Fibroblast of skin of right quadriceps (primary cell): ENCODE measurements at places on chromosomes 16 and 17.

GRCh38 chr16:5354645-5355044 is 257.1 kb upstream of the EEF2KMT start:
- DNase-seq, result no peak

GRCh38 chr17:33838281-33838680 is 416.8 kb upstream of the CCL2 start:
- no peak for DNase-seq

DNA sequence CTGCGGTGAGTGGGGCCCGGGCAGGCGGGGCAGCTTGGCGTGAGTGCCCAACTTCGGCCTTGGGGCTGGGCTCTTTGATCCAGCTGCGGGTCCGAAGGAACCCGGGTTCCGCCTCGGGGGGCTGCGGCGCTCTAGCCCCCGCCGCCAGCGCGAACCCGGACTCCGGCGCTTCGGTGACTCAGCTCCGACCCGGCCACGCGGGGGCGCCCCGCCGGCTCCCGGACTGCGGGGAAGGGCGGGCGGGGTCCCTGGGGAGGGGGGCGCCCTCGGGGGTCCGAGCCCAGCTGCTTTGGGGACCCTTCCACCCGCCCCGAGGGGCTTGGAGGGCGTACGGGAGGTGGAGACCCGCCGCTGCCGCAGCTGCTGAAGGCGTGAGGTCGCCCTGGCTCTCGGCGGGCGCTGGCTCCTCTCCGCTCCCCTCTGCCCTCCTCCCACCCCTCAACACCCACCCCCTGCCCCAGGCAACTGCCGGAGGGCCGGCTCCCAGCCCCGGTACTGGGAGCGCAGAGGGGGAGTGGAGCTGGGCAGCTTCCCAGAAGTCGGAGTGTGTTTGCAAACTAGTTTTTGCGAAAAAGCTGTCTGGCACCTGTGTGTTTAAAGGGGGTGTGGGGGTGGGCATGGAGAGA is 516 bp downstream of the CPNE2 start:
- no peak for DNase-seq

DNA sequence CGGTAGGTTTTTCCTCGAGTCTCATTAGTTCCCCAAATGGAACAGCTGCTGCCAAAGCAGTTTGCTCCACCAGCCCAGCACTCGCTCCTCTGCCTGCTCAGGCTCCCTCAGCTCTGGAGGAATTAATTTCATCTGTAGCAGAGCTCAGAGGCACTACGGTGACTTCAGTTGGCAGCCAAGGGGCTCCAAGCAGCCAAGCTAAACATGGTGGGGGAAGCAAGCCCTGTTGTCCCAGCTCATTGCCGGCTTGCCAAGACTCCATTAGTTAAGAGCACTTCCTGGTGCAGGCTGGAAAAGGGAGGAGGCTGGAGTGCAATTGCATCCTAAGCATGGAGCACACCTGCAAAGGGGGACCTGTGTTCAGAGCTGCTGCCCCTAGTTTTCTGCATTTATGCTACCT is 78.7 kb upstream of the GPRC5B start:
- DNase-seq, result no peak

DNA sequence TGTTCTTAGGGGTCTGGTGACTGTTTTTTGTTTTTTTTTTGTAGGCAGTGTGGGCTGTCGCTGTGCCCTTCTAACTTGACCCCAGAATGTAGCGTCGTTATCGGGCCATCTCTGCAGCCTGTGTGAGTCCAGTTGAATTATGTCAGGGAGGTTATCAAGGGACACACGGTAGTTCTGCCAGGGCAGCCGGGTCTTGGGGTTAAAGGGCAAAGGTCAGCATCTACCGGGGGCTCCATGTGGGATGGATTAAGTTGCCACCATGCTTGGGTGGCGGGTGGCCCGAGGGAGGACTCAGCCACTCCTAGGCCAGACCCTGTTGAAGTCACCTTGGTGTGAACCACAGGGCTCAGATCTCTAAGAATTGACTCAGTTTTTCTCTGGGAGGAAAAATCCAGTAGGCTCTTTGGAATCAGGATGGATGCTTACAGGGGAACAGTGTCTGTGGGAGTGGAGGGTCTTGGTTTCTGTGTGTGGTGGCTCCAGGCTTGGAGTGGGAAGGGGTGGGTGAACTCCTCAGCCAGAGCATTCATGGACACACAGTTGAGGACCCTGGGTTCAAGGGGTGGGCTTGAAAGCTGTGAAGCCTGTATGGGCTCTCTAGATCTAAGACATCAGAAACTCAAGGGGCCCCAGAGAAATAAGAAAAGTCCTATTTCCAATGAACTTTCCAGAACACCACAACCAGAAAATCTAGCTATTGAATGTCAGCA is 191.7 kb downstream of the IRF8 start:
- DNase-seq, result no peak

GRCh38 chr16:12819126-12820117 is 15.7 kb upstream of the CPPED1 start:
- peak; percentile 52 for DNase-seq

DNA sequence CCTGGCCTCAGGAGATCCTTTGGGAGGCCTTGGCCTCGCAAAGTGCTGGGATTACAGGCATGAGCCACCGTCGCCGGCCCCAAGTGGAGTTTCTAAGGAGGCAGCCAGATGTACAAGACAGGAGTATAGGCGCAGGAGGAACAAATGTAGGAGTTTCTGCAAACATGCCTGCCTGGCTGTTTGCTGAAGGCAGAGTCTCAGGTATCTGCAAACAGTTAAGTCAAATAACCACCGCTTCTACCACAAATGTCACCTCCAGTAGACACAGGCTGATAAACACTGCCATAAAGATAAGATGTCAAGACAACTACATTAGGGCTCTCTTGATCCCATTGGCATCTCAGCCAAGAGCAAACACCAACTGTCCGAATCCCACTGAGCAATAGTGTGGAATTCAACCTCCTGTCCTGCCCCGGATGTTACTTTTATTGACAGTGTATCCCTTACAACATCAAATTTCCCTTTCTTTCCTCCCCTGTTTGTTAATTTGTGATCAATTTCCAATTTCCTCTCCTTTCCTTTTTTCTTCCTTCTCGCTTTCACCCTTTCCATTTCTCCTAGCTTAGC is 5.6 kb upstream of the COG1 start:
- no peak for DNase-seq

- DNase-seq, result no peak
Measured at GRCh38 chr16:49586466-49587450, 213.2 kb downstream of the C16orf78 start.

DNA sequence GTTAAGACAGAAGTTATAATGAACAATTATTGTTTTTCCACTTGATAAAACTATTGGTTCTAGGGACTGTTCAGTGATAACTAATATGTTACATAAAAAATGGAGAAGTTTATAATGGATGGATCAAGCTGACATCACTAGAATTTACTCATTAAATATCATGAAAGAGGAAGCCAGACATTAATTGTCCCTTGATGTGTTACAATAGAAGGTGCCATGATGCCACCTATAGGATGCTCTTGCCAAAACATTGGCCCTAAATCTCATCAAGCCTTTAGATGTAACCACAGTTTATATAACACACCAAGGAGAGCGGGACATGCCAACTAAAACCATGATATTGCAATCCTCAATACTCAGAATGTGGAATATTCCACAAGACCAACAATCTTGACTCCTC is 147.9 kb upstream of the MON1B start:
- peak; percentile 21 for DNase-seq

DNA sequence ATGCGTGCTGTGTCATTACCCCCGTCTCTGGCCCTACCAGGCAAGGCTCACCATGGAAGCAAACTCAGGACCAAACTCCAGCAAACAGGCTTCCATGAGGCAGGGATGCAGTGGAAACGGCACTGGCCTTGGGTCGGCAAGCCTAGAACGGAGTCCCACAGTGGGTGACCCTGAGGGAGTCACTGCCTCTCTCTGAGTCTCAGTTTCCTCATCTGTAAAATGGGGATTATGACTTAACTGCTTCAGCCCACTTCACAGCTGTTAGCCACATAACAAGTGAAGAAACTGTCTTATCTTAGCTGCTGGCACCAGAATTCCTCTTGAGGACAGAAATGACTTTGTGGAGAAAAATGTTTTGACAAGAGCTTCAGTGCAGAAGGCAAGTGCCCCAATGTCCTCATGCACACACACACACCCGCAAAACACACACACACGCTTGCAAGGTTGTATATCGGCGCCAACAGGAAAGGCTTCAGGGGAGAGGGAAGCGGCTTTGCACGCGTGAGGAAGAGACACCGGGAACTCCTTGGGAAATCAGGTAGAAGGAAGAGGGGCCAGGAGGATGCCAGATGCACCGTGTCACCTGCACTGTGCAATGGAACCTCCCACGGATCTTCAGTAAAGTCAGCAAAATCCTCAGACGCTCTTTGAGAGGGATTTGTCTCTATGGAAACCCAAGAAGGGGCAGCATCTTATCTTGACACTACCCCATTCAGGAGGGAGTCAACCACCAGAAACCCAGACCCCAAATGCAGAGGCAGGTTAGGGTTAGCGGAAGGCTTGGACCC is 53.7 kb downstream of the GSG1L start:
- no peak for DNase-seq

DNA sequence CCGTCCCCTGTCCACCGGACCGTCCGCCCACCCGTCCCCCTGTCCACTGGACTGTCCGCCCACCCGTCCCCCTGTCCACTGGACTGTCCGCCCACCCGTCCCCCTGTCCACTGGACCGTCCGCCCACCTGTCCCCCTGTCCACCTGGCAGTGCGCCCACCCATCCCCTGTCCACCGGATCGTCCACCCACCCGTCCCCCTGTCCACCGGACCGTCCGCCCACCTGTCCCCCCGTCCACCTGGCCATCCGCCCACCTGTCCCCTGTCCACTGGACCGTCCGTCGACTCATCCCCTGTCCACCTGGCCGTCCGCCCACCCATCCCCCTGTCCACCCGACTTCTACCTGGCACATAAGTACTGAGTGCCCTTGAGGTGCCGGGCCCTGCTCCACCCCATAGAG is 76.6 kb downstream of the LMF1 start:
- DNase-seq, result no peak
